A549 treated with Mapracorat at 1 μM for 4 hours (cell line): ENCODE measurements at places on chromosomes 16 and 17. TPM values are rescaled to one million over a fixed set of nuclear protein-coding genes. Genes with fewer than 3 reads are reported as not detected.

Gene MRPL58
- 74.6 to 83.6 TPM (median 77.6 TPM) in 5 replicates for total RNA-seq

Gene RND2
- 0.11 to 0.19 TPM (median 0.16 TPM) in 5 replicates for total RNA-seq

Gene ASPA
- total RNA-seq: not detected in 5 replicates

Gene NPIPA3
- 1.0 to 1.8 TPM (median 1.6 TPM) in 5 replicates for total RNA-seq

Gene PAM16
- 63.5 to 78.0 TPM (median 70.8 TPM) in 5 replicates for total RNA-seq

Gene TBC1D3E
- not detected in 5 replicates for total RNA-seq

Gene HOXB6
- total RNA-seq: 2.9 to 5.9 TPM (median 5.1 TPM) in 5 replicates

Gene GSPT1
- total RNA-seq: 175 to 222 TPM (median 179 TPM) in 5 replicates

Gene ARL16
- total RNA-seq: 49.4 to 53.7 TPM (median 50.5 TPM) in 5 replicates
